Renal cortical epithelial cell (primary cell): ENCODE measurements at places on chromosomes 16 and 17. TPM values are rescaled to one million over a fixed set of nuclear protein-coding genes. Genes with fewer than 3 reads are reported as not detected.

CTRB2 gene
- total RNA-seq, result not detected in 2 replicates

OR1A2 gene
- not detected in 2 replicates for total RNA-seq

STH gene
- total RNA-seq, result not detected in 2 replicates

CDRT15L2 gene
- total RNA-seq, result not detected in 2 replicates

NUP85 gene
- 27.6 and 37.7 TPM in 2 replicates for total RNA-seq

CDRT15 gene
- not detected in 2 replicates for total RNA-seq

WSCD1 gene
- total RNA-seq, result 15.3 and 19.3 TPM in 2 replicates
